ENCODE measurements at places on chromosomes 12 and 14.

- no peak for DNase-seq
Observed at GRCh38 chr12:110686294-110686903, 2.5 kb downstream of the HVCN1 start.

DNA sequence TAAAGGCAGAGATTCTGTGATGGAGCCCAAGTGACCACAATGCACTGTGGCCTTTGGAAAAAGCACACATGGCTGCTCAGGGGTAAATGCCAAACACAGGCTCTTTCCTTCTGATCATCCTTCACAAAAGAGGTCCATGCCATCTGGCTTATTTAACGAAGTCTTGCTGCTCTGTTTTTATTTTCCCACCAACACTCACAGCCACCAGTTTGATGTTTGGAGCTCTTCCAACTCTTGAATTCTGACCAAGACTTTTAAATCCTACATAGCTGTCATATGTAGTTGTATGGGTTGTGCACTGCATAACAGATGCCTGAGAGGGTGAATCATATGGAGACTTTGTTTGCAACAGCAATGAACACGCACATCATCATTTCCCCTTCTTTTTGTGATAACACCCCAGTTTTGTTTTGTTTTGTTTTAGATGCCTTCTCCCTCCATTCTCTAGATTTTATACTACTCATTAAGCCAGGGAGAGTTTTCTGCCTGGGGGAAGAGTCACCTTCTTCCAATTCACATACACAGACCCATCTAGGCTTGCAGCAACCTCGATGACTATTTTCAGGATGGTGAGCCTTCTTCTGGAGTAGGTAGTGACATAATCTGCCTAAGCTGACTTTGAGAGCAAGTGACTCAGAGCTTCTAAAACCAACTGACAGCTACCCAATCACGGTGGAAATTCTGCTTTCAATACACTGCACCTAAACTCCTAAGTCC, 145.2 kb upstream of the WSCD2 start:
- no peak for DNase-seq

- DNase-seq: peak; percentile 3
Observed at GRCh38 chr14:71933001-71933587, 865 bp downstream of the RGS6 start.

DNA sequence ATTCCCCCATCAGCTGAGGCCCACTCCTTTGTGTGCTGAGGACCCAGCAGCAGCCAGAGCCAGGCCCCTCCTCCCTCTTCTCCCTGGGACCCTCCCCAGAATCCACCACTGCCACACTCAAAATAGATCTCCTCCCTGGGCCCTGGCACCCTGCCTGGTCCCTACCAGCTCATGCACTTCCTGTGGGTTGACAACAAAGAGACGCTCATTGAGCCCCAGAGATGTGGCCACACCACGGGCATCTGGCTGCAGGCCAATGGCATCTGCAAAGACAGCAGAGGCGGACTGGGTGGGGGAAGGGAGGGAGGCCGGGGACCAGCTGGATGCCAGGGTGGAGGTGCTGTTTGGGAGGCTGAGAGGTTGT, 16.0 kb upstream of the ENDOU start:
- peak; percentile 56 for DNase-seq

DNA sequence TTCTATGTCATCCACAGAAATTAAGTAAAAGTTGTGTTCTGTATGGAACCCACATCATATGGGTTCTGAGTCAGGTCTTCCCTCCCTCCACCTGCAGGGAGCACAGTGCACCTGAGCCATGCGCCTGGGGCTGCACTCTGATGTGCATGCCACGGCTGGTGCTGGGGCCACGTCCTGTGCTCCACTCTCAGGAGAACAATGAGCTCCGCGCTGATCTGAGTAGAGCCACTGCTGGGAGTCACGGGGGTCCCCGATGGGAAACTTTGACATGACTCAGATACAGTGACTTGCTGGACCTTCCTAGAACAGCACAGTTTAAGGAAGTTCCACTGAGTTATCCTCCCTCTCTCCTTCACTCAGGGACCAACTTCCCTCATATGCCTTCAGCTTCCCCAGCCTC, 683.4 kb downstream of the TMEM121 start:
- no peak for DNase-seq

DNA sequence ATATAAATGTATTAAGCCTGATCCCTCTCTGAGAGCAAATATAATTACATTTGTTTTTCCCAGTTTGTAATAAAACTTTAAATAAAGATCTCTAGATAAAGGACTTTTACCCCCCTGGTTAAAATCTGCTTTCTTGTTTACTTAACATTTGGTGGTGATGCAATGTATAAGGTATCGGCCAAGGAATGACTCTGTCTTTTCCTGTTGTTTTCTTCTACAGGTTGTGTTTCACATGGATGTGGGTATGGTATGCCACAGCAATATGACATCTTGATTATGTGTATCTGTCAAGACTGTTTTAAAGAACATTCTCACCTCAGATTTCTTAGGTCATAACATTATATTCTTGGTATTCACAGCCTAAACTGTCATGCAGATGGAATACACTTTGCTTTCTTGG, 210.6 kb upstream of the NOVA1 start:
- no peak for DNase-seq
